NCI-H2081 (cell line): ENCODE measurements at places on chromosomes 4 and X.

- DNase-seq = no peak
Observed at GRCh38 chrX:156001667-156002021, 4.1 kb downstream of the IL9R start.

DNA sequence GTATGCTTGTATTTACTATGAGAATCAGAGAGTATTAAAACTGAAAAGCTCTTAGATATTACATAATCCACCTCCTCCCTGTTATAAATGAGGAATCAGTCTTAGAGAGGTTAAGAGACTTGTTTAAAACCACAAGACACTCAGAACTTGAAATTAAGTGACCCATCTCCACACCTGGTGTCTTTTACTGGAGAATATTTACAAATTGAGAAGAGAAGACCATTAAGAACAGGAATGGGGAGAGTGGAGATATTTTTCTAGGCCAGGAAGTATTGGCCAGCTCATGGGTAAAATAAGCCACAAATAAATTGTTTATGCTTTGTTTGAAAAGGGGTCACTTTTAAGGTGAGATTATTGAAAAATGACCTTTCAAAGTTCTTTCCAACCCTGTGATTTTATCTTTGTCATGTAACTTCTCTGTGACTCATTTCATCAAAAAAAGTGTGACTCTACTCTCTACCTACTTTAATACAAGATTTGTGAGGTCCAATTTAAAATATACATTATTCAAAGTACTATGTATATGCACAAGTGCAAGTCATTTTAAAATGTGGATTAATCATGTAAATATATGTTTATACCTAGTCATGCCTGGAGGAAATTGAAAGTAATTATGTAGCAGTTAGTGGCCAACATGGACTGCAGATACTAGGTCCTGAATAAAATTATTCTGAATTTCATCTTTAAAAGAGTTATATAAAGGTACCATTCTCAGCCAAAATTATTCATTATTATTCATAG, 15.9 kb upstream of the COX7B2 start:
- DNase-seq = no peak

DNA sequence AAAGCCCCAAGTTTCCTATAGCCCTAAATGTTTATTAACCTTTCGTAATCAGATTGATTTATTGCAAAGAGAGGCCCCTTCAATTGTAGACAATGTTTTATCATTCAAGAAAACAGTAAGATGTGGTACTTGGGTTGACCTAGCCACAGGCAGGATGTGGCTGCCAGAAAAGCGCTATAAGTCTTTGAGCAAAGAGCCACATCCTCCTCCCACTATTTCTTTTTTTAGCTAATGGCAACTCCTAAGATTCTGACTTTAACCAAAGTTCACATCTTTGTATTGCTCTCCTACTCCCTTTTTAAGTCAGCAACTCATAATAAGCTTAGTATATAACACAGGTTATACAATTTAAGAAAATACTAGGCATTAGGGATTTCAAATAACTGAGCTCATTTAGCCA, 70.7 kb upstream of the PPP3CA start:
- DNase-seq = no peak

- no peak for DNase-seq
Observed at GRCh38 chrX:38975368-38975942, 174.2 kb downstream of the MID1IP1 start.

- no peak for DNase-seq
Observed at GRCh38 chr4:156792462-156793085, 179.0 kb downstream of the PDGFC start.

DNA sequence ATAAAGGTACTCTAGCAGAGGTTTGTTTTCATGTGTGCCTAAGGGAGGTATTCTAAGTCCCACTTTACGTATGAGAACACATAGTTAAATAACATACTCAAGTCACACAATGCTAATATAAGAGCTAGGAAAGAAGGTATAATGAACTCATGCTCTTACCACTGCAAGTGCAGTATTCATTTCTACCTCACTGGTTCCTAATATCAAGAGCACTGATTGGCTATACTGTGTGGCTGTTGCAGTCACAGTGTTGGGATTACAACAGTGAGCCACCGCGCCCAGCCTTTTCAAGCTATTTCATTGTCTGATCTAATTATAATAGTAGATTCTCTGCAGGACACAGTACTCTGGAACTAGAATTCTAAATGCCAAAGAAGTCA, 84.0 kb downstream of the PDS5A start:
- DNase-seq = no peak

GRCh38 chrX:78769101-78769755, 21.7 kb downstream of the LPAR4 start:
- DNase-seq = no peak

DNA sequence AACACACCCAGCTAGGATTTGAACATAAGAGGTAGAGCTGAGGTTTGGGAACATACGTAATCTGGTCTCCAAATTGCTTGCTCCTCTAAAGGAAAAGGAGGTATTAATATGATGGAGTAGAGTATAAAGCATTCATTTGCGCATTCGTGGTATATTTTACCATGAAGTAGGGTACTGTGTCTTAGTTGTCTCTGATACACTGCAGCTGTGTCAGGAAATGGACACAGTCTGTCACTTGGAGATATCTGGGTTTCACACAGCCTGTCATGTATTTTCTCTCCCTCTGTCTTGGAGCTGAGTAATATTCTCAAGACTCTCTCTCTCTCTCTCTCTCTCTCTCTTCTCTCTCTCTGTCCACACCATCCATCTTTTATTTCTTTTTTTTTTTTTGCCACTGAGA, 274.8 kb upstream of the UGT8 start:
- DNase-seq = no peak

GRCh38 chr4:33262824-33263223, 2542.7 kb downstream of the PCDH7 start:
- DNase-seq = no peak

GRCh38 chr4:185600801-185601434, 65.6 kb upstream of the PDLIM3 start:
- no peak for DNase-seq

DNA sequence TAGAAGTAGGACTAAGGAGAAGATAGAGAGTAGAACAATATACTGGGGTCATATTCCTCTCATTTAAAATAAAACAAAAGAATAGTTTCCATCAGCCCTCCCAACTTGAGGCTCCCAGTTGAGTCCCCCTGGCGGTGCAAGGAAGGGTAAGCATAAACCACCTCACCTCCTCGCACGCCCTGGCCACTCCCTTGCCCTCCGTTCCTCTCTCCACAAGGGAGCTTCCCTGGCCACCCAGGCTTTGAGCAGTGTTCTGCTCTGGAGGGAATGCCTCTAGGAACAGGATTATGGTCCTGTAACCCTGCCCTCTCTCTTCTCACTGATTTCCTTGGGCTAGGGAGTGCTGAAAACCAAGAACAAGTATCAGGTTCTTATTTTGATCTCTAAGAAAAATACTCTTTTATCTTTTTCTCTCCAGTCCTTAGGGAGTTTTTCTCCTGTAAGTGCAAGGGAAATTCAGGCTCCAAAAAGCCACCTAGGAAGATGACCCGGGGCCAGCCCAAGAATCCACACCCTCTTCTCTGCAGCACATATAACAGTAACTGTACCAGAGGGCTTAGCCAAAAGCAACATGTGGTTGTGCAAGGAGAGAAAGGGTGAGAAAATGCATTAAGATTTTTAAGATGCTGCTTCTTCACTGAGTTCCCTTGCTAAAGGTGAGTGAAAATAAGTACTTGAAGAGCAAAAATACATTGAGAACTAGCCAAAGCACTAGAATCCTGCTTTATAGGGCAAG, 69.9 kb downstream of the USP38 start:
- DNase-seq = no peak

DNA sequence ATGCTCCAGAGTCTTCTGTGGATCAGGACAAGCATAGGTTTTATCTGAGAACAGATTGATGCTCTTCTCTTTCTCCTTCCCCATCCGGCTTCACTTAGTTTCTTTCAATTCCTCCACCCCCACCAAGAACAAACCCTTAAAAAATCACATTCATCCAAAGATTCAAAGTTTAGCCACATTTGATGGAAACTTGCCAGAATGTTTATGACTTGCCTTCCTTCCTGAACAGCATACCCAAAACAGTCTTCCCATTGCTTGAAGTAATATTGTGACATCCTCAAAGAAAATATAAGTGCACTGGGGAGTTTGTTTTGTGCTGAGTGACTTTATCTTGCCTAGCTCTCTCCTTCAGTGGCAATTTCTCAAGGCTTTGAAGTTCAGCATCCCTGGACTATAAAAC, 83.0 kb downstream of the MAGEB17 start:
- DNase-seq = no peak

GRCh38 chr4:29726938-29727337, 993.2 kb upstream of the PCDH7 start:
- DNase-seq = no peak

- no peak for DNase-seq
Observed at GRCh38 chrX:41035582-41035981, 49.7 kb upstream of the USP9X start.
